Stimulated activated CD4-positive, alpha-beta T cell treated with anti-CD3 and anti-CD28 coated beads, Interleukin-1b, Interleukin-23, amount 100 ng/mL, for 1 hour (primary cell): ENCODE measurements at places on chromosomes 2 and 18.

DNA sequence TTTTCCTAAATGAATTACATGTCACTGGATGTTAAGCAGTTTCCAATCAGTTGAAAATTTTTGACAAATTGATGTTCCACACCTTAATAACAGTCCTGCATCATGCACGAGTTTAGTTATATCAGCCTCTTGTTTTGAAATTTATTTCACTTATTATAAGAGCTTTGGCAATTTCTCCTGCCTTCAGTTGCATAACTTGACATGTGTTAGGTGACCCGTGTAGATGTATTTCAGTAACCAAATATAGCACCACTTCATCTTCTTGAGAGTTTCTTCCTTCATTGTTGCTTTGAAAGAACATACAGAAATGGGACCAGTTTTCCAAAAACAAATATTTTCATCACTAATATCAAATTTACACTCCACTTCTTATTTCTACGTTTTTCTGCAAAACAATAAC is 202.7 kb downstream of the PDE11A start:
- no peak for DNase-seq

GRCh38 chr2:150643114-150643725 is 155.8 kb upstream of the RND3 start:
- no peak for DNase-seq

- no peak for DNase-seq
Measured at GRCh38 chr2:170747921-170748320, 22.3 kb upstream of the ERICH2 start.

- DNase-seq, result no peak
Measured at GRCh38 chr2:55163274-55163721, 68.8 kb downstream of the CLHC1 start.

GRCh38 chr2:8753609-8754008 is 71.8 kb downstream of the ID2 start:
- no peak for DNase-seq

DNA sequence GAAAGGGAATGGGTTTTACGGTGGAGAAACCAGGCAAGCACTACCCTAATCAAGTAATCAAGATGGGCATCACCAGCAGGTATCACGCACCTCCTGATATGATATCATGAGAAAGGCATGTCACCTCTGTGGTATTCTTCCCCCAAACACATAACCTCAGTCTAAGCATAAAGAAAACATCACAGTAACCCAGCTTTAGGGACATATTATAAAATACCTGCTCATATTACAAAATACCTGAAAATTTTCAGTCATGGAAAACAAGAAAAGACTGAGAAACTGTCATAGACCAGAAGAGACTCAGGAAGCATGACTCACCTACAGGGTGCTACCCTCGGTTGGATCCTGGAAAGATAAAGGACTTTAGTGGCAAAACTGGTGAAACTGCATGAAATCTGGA is 30.5 kb downstream of the GCKR start:
- DNase-seq, result no peak

DNA sequence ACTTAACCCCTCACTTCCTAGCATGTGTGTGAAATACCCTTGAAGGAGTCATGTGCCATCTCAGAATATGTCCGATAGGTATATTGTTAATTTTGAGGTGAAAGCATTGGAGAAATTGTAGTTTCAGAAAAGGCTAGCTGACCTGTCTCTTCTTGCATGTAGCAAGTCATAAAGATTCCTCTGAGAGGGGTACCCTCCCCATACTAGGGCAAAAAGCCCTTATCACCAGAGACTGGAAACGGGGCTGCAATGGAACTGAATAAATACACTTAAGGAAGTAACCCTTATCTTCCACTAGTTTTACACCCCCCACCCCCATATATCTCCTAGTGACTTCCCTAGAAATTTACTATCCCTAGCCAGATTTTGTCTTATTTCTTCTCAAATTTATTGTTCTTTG is 1.8 kb upstream of the SF3B6 start:
- DNase-seq, result no peak

GRCh38 chr2:1622521-1623200 is 121.7 kb downstream of the PXDN start:
- DNase-seq, result no peak

- no peak for DNase-seq
Measured at GRCh38 chr2:158965641-158966040, 2.8 kb upstream of the TANC1 start.
